T1000 (cell line): ENCODE measurements at places on chromosomes 2 and 18.

GRCh38 chr2:179751163-179751809 lies 110.1 kb downstream of the ZNF385B start:
- no peak for DNase-seq

DNA sequence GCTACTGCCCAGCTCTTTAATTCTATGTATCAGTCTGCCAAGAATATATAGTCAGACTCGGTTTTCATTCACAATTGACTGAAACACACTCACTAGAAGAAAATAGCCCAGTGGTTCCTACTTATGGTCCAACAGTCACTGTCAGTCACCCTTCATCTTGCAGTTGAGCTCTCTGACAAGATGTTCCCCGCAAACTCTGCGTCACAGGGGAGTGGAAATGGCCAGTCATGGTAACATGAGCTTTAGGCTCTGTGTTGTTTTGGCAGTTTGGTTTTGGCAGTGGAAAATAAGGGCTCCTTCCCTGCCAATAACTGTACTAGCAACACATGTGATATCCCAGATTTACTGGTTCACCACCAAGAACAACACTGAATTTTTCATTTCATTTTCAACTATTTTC lies 122.5 kb downstream of the PRPF40A start:
- no peak for DNase-seq

DNA sequence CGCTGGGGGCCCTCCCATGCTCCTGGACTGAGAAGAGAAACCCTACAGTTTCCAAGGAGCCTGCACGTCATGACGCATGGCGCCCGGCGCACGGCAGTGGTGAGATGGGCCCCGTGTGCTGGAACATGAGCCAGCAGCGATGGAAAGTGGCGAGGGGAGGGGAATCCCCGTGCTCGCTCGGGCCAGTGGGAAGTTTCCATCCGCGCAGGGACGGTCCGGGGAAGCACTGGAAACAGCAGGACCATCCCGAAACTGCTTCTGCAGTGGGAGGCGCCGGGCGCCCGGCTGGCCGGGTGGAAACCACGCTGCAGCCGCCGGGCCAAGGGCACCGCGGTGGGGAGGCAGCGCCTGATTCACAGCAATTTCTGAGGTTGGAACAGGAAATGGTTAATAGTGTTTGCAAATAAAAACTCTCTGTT lies 4.9 kb upstream of the PDCD1 start:
- no peak for DNase-seq

DNA sequence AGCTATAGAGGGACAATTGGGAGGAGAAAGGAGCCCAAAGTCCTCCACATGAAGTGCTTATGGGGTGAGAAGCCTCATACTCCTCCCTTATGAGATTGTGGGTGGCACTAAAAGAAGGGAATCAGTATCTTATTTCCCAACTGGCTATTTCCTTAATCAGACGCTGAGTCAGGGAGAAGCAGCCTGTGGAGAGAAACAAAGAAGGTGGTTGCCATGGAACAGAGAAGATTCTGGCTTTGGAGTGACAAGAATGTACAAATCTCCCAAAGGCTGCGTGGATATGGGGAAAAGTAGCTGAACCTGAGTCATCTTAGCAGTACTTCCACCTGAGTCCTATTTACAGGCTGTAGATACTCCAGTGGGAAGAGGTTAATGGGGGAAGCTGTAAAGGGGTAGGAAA lies 115.8 kb upstream of the CWC22 start:
- no peak for DNase-seq
